Central memory CD4-positive, alpha-beta T cell (primary cell): ENCODE measurements at places on chromosomes 16 and 17.

- DNase-seq: no peak
Observed at GRCh38 chr16:57826706-57827625, 24.7 kb upstream of the KIFC3 start.

- DNase-seq: no peak
Observed at GRCh38 chr16:60651346-60651745, 1384.9 kb downstream of the CDH8 start.

GRCh38 chr16:57091200-57091974 is 996 bp upstream of the CPNE2 start:
- DNase-seq: no peak

DNA sequence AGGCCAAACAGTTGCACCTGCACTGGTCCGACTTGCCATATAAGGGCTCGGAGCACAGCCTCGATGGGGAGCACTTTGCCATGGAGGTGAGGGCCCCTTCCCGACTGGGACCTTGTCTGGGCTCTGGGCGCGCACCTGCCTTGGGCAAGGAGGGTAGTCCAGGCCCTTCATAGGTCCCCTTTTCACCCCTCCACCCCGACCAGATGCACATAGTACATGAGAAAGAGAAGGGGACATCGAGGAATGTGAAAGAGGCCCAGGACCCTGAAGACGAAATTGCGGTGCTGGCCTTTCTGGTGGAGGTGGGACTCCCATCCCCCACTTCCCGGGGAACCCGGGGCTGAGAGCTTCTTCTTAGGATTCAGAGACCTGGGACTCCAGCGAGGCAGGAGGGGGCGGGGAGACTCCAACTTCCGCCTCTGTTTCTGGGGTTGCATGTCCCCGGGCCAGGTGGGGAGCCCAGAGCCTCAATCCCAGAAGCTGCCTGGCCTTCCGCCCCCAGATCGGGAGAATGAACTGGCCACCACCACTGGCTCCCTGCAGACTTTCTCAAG is 7.8 kb downstream of the CA4 start:
- no peak for DNase-seq

DNA sequence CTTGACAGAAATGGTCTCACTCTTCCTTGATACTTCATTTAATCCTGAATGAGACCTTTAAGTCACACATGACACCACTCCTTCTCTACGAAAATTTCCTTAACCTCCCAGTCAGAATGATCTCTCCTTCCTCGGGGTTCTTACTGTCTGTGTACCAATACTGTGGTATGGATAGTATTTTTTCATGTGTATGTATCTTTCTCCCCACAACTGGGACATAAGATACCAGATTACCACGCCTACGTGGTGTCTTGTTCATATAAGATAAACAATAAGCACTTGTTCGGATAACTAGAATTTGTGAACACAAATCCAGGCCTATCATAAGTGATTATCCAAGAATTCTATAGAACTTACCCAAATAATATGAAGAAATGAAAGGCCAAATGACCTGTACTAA is 11.3 kb downstream of the NUP88 start:
- DNase-seq: no peak

DNA sequence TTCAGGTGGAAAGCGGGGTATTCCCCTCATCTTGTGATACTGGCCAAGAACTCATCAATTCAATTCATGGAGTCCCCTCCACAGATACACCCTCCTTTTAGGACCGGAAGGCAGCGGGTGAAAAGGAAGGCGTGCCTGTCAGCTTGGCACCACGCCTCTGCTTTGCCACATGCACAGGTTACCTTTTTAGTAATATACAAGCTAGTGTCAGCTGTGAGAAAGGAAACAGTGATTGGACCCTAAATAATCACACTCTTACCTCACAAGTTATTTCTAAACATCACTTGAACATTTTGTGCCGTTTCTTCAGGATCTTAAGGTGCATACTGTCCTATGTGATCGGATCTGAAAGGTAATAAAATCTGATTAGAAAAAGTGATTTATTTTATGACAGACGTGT is 15.7 kb downstream of the ZDHHC7 start:
- peak; percentile 28 for DNase-seq

DNA sequence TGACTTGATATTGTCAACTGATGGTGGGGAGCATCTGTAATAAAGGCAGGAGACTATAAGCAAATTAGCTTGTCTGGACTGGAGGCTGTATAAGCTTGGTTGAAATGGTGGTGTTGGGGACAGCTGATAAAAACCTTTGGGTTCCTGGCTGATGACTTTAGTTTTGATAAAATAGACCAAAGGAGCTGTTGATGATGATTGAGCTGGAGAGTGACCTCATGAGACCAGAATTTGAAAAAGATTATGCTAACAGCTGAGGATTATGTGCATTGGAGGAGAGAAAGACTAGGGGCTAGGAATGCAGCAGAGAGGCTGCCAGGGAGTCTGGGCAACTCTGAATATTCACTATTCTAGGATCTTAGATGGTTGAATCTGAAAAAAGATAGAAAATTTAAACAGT is 8.7 kb upstream of the CDC27 start:
- DNase-seq: no peak

DNA sequence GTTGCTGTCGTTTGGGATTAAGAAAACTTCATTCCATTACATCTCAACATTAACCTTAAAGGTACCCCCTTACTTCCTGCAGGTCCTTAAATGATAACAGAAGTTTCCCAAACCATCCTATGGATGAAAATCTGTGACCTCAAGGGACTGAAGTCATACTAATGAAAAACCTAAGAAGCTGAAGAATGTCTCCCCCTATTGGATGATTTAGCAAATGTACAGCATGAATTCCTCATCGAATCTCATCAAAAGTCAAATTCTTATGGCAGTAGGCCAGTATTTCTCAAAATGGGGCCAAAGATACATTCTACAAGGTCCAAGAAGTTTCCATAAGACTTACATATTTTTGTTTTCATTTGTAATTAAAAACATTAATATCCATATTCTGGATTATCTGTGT is 13.5 kb downstream of the SCO1 start:
- DNase-seq: no peak
